ENCODE measurements at places on chromosomes 13 and 19.

DNA sequence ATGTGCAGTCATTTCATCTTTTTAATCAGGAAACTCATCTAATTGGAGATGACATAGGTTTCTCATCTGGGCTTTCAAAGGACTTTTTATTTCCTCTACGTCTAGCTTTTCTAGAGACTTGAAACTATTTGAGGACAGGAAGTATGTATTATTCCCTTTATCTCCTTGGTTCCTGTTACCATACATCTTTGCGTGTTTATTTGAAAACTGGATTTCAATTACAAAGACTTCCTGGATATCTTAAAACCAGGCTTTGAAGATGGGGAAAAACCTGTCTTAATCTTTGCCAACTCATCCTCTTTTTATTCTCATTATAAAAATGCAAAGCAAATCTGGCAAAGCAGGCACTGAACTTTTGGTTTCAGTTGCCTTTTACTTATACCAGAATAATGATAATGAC, 130.5 kb downstream of the LMO7 start:
- DNase-seq = no peak

GRCh38 chr13:42388326-42388725, 116.4 kb downstream of the AKAP11 start:
- no peak for DNase-seq

- DNase-seq = no peak
These were observed 161.4 kb downstream of the EFNB2 start for GRCh38 chr13:106373989-106374572.

DNA sequence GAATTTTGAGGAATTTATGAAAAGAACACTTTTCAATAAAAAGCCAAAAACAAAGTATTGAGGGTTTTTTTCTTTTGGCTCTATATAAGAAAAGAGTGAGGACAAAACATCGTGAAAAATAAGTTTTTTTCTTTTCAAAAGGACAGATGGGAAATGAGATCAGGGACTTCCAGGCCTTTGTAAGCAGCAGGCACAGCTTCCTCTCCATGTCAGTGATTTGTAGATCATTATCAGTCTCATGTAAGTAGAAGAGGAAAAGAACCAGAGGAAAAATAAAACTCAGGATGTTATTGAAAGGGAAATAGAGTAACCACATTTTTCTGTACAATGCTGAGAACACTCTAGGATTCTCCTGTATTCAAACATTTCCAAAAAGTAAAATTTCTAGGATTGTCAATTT, 29.9 kb downstream of the DOCK9 start:
- DNase-seq = no peak

DNA sequence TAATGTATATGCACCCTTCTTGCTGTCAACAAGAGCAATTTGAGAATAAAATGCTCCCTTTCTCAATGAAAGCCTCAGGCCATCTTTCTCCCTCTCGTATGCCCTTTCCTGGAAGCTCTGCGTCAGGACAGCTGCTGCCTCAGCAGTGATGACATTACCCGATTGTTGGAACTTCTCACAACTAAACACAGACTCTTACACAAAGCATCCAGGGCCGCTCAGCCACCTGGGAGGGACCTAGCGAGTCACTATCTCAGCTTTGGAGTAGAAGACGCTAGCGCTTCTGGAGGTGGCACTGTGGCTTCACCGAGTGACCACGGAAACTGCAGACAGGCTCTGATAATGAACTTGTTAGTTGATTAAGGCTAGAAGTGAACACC, 153.2 kb upstream of the SOX1 start:
- DNase-seq = no peak

GRCh38 chr13:52097197-52097596, 31.7 kb downstream of the NEK5 start:
- no peak for DNase-seq

- DNase-seq = no peak
These were observed 48.7 kb downstream of the ZIC5 start for GRCh38 chr13:99922631-99923404.

- peak; percentile 77 for DNase-seq
These were observed 3.1 kb upstream of the TNFAIP8L1 start for GRCh38 chr19:4636151-4636717.

DNA sequence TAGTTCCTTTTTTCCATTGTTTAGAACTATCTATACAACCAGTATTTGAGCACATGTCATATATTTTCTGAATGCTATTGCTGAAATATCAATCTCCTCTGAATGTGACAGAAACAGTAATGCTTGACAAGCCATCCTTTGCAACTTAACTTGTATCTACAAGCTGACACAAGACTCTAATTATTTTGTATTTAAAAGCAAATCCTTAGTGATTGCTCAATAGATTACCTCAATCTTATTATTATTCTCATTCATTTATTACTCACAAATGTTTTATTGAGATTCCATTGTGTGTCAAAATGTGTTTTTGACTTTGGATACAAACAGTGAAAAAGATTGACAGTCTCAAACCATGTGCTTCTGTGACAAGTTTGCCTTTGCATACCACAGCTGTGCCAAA, 787.8 kb upstream of the PRR20A start:
- no peak for DNase-seq

DNA sequence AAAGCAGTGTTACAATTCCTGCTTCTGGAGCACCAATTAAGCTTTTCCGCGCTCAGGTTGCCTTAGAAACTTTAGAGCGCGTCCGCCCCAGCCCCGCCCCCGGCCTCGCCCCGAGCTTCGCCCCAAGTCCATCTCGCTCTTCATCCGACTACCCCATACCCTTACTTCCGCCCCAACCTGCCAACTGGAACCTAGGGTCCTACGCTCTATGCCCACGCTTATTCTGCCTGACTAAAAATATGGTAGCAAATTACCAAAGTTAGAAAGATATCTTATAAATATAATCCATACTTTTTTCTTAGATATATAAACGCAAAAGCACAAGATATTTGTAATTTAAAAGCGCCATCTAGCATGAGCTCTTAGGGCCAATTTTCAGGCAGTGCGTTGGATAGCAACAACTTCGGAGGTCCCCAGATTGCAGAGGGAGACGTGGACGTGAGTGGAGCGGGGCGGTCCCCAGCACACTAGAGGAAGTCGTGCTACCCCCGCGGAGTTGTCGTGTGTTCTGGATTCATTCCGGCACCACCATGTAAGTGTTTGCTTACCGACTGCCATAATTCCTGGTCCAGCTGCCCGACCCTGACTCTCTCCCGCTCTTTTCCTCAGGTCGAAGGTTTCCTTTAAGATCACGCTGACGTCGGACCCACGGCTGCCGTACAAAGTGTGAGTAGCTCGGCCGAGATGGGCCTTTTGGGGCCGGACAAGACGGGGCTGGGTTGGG, at the start of gene UFM1:
TSS of gene UFM1 (plus strand) at position 462 of the 724 bp plus-strand sequence. CDS start at position 531, 69 bp downstream.
- DNase-seq = peak; percentile 75

DNA sequence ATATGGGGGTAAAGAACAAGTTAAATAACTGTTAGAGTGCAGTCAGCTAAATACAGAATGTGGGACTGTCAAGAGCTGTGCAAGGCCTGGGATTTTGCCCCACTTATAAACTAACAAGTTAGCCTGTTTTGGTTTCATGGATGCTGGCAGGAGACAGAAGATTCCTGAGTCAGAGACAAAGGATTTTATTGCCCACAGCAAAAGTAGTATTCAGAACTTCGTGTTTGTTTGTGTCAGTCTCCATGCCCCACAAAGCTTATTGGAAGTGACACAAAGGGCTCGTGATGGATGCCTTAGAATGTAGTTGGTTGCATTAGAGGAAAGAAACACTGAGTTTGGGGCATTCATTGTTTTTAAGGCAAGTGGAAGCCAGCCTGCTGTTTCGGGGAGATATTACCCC, 22.2 kb upstream of the SPRYD7 start:
- DNase-seq = no peak

DNA sequence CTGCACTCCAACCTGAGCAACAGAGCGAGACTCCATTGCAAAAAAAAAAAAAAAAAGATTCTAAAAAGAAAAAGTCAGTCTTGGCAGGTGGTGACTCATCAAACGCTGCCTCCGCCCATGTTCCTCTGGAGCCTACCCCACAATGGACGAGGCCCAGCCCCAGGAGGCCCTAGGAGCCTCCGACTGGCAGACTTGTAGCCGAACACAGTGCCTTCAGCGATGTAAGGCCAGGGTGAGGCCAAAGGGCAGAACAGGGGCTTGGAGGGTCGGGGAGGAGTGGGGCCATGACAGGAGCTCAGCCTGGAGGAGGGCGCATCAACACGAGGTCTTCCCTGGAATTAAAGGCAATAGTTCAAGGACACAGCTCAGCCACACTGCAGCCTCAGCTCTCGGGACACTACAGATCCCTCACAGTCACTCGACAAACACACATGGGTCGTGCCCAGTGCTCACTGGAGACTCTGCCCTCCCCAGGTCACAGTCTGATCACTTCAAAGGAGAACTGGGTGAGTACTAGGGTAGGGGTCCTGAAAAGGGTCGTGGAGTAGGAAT, 5.1 kb downstream of the USE1 start:
- no peak for DNase-seq

DNA sequence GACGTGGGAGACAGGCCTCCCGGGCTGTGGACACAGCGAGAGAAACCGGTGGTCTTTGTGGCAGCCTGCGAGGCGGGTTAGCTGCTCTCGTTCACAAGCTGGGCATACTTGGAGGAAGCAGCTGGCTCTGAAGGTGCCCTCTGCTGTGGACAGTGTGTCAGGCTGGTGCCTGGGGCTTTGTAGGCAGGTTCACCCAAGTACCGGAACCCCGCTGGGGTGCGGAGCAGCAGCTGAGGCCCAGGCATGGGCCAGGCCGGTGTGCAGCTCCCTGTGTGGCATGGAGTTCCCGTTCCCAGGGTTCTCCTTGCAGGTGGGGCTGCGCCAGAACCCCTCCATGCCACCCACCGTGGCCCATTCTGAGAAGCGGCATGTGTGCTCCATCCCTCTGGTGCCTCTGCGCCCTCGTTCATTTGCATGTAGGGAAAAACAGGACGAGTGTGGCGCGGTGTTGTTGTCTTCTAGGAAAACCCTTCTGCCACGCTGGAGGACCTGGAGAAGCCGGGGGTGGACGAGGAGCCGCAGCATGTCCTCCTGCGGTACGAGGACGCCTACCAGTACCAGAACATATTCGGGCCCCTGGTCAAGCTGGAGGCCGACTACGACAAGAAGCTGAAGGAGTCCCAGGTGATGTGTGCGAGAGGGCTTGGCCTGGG, 20.0 kb downstream of the UPF1 start:
- DNase-seq = no peak

GRCh38 chr19:40217934-40218890, at the start of gene TTC9B:
Gene TTC9B (minus strand): TSS chr19:40218384. CDS start chr19:40218381, 3 bp downstream.
- DNase-seq = peak; percentile 77

DNA sequence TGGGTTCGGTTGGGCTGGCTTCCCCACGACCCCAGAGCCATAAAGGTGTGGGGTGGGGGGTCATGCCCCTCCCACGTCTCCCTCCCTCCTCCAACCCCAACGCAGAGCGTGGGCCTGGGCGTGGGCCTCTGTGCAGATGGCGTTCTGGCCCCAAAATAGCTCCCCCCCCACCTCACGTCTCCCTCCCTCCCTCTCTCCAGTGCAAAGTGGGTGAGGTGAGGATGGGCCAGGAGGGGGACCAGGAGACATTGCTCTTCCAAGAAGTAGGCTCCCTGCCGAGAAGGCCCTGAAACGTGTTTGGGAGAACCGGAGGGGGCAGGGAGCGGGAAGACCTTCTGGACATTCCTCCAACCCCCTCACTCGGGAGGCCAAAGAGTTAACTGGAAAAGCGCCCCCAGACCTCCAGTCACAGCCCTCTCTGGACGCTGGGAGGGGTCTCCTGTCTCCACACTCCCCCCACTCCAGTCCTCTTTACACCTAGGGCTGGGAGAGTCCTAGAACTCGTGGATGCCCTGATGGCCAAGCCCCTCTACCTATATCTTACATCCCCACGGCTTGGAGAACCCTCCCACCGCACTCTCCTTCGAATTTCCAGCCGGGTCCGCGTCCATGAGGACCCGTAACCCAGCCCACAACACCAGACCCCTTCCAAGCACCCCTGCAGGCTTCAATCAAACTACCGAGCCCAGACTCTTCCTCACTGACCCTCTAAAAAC, 855 bp downstream of the UNC13A start:
- no peak for DNase-seq

GRCh38 chr19:47106821-47107201, 6.8 kb downstream of the ZC3H4 start:
- no peak for DNase-seq

DNA sequence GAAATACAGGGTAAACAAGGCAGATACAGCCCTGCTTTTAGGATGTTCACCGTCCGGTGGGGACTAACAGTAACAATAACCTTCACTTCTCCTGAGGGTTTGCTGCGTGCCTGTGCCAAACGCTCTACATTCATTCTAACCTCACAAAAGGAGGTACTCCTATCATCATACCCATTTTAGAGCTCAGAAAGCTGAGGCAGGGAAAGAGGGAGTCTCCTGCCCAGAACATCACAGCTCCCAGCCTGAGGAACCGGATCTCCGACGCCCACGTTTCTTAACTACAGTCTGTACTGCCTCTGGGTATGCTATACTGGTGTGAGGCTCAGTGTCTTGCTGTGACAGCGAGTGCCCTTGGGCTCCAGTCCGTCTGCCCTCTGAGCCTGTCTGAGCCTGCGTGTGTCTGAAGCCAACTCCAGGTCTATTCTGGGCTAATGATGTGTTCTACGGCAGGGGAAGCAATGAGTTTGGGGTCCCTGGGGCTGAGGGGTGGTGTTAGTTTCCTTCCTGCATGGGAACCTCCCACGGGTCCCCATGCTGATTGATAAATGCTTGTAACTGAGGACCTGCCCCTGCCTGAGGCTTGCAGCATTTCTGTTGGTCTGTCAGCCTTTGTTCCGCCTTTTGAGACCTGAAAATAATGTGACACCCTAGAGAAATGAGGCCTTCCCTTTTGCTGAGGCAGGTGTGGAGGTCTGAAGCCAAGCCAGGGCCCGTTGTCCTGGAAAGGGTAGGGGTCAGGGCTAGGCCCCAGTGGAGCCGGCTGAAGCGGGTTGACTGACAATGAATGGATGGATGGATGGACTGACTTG, 4.9 kb downstream of the LIPE start:
- no peak for DNase-seq

GRCh38 chr19:43584484-43584883, 8.9 kb downstream of the PINLYP start:
- DNase-seq = no peak

DNA sequence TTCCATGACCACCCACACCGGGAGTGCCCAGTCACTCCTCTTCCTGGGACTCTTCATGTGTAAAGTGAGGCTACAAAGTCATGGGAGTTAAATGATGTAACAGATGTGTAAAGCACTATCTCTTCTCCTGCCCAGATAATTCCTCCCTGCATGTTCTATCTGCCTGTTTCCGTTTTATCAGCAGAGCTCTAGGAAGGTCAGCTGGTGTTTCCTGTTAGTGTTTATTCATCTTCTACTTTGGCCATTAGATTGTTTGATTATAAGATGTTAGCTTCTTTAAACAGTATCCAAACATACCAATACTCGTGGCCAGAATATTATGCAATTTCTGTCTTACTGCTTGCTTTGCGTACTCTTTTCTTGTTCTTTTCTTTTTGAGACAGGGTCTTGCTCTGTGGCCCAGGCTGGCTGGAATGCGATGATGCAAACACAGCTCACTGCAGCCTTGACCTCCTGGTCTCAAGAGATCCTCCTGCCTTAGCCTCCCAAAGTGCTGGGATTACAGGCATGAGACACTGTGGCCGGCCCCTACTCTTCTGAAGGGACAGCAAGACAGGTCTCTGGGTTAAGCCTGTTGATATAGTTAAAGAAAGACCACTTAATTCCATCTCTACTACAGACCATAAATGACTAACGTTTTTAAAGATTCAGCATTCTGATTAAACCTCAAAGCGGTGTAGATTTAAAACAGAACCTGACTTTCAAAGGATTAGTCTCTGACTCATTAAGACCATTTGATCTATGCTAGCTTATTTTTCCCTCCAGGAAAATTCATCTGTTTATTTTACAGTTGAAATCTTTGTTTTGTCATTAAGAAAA, 97.4 kb upstream of the AKAP11 start:
- no peak for DNase-seq

GRCh38 chr13:45368005-45368404, 27.0 kb upstream of the TPT1 start:
- peak; percentile 23 for DNase-seq

All from natural killer cell (primary cell).